MCF 10A (cell line): ENCODE measurements at places on chromosomes 2 and 18. TPM values are rescaled to one million over a fixed set of nuclear protein-coding genes. Genes with fewer than 3 reads are reported as not detected.

DNA sequence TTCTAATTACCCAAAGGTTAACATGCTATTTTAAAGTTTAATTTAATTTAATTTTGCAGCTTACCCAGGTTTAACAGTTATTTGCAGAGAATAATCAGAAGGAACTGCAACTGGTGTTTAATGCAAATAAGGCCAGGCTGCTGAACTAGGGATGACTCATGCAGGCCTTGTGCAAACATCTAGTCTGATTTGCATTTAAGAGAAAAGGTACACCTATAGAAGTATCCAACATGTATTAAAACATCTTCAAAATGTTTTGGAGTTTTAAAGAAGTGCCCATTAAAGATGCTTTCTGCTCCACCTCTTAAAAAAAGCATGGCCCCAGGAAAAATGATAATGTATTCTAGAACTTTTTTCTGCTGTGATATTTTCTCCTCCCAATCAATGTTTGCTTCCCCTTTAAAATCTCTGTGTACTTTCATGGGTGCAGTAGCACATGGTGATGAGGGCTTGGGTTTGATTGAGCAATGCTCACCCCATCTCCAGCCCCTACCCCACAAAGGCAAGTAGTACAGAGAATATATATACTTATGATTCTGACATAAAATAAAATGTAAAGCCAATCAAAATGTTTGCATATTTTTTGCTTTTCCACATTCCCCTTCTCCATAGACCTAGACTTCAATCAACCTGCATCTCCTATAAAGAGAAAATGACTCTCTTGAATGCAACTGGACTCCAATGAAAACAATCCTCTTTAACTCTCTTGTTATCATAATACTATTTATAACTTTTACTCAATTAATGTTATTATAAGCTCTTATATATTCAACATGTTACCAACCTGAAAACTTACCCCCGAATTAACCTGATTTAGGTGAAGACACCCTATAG lies 54.1 kb downstream of the ATP8B1 start:
- no peaks in the 10 kb centered on the region for H3K27me3 ChIP-seq
- peak; percentile 69 for DNase-seq
- peaks cover 15% of the 10 kb centered on the region for H3K4me1 ChIP-seq
- no peak overlapping the region for H3K4me3 ChIP-seq

DNA sequence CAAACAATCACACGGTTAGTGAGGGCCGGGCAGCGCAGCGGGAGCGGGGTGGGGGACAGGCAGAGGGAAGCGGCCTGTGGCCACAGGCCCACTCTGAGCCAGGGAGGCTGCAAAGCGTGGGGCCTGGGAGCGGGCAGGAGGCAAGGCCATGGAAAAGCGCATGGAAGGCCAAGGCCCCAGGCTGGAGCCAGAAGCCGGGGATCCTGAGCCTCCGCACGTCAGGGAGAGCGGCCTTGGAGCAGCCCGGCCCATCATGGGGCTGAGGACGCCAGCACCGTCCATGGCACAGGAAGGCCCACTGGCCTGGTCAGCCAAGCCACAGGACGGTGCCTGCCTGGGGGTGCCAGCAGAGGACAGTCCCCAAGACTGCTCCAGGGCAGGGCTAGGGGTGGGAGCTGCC lies 43.1 kb downstream of the AQP12A start:
- no peak overlapping the region for H3K27ac ChIP-seq
- H3K27me3 ChIP-seq = peaks cover 21% of the 10 kb centered on the region
- DNase-seq = no peak
- H3K4me1 ChIP-seq = no peaks in the 10 kb centered on the region
- H3K4me3 ChIP-seq = no peak overlapping the region
- no peaks in the 10 kb centered on the region for H3K36me3 ChIP-seq

DNA sequence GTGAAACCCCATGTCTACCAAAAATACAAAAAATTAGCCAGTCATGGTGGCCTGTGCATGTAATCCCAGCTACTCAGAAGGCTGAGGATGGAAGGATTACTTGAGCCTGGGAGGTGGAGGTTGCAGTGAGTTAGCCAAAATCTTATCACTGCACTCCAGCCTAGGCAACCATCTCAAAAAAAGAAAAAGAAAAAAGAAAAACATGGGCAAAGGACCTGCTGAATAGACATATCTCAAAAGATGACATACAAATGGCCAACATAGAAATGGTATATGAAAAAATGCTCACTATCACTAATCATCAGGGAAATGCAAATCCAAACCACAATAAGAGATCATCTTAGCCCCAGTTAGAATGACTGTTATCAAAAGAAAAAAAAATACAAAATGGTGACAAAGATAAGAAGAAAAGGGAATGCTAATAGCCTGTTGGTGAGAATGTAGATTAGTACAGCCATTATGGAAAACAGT lies 1.4 kb upstream of the TGOLN2 start:
- no peaks in the 10 kb centered on the region for H3K27me3 ChIP-seq
- H3K36me3 ChIP-seq = peaks cover 13% of the 10 kb centered on the region
- H3K4me1 ChIP-seq = peaks cover 16% of the 10 kb centered on the region
- H3K4me3 ChIP-seq = no peak overlapping the region

DNA sequence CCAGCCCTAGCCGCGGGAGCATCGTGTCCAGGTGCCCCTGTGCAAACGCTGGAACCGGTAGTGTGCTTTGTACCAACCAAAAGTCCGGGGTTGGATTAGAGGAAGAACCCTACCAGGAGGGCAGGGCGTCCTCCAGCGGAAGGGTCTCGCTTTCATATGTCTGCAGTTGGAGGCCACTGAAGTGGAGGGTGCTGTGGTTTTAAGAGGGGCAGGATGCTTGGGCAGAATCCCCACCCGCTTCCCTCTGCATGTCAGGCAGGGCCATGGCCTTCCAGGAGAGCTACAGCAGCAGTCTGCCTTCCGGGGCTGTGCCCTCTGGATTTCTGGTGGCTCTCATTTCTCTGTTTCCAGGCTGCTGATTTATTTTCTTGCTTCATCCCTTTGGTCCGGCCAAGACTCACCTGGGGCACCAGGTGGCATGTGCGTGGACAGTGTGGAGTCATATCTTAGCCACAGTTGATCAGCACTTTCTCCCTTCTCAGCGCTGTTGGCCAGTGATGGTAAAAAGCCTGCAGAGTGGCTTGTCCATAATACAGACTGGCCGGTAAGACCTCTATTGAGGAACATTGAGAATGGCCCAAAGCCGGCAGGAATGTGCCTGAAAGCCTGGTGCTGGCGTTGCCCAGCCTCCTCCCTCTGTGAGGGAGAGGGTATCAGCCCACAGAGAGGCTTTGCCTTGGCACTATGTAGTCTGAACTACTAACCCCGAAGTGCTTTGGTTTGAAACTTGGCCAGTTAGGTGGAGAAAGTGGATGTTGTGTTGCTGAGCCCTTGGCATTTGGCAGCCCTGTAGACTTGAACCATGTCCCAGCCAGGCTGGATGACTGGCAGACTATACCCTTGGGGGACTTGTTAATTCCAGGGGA lies 1.8 kb downstream of the AGAP1 start:
- no peak overlapping the region for H3K27ac ChIP-seq
- H3K27me3 ChIP-seq = no peaks in the 10 kb centered on the region
- no peaks in the 10 kb centered on the region for H3K36me3 ChIP-seq
- peaks cover 19% of the 10 kb centered on the region for H3K4me1 ChIP-seq
- DNase-seq = peak; percentile 29

DNA sequence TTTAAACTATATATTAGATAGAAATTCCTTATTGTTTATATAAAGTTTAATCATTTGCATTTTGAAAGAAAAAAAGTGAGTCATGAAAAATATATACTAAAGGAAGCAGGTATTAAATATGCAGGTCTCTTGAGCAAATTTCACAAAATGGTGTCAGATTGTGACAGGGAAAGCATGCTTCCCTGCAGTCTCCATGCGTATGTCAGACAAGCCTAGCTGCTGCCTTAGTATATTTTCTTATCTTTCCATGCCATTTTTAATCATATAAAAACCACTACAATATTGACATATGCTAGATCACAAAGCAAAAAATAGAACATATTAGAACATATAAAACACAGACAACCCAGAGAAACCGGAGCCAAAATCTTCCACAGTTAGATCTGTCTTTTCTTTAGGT lies 1137.7 kb upstream of the DDX18 start:
- H3K4me1 ChIP-seq = no peaks in the 10 kb centered on the region
- no peaks in the 10 kb centered on the region for H3K27me3 ChIP-seq
- H3K4me3 ChIP-seq = no peak overlapping the region
- no peaks in the 10 kb centered on the region for H3K36me3 ChIP-seq
- H3K27ac ChIP-seq = peak overlapping the region; percentile 0

DNA sequence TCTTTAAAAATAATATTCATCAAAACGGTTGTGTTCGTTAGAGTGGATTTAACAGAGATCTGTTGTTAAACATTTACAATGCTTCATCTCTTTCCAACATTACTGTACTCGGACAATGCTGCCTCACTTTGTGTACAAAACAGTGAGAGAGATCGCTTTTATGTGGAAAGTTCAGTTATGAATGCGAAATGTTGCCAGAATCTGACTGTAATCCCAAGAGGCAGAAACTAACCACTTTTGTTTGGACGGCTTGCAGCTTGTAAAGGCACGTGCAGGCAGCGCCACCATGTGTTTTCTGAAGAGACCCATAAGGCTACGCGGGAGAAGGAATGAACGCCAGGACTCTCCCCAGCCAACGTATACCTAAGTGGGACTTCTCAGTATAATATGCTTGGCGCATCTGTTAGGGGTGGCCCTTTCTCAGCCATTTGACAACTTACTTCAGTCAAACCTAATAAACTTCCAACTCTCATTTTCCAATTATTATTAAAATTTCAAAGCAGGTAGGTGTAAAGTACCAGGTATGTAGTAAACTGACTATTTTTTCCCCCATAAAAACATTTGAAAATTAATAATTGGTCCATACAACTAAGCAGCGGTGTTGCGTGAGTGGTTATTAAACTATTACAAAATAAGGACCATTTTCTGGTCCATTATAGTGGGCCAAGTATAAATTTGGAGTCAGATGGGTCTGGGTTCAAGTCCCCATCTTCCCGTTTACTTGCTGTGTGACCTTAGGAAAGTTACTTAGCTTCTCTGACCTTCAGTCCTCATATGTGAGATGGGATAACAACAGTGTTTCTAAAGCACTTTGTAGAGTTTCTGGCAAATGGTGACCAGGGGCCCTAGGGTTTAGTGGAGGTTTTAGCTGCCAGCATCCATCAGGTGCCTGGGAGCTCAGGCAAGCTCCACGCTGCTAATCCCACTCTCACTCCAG lies 5.6 kb upstream of the NAPG start:
- no peaks in the 10 kb centered on the region for H3K4me1 ChIP-seq
- peak; percentile 90 for DNase-seq
- H3K4me3 ChIP-seq = no peak overlapping the region
- H3K27me3 ChIP-seq = no peaks in the 10 kb centered on the region
- H3K27ac ChIP-seq = no peak overlapping the region

DNA sequence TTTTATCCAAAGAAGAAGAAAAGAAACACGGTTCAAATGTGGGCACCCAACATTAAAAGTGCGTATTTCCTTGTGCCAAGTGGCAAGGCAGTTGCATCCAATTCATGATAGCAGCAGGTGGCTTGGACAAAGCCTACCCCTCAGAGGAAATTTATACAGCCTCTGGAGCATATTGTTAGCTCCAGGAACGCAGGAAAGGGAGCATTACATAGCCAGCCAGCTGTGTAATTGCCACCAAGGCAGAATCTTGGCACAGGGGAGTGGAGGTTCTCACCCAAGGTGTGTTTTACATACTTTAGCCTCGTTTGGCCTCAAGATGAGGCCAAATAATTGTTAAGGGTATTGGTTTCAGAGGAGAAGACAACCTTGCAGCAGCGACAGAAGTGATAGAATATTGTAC lies 526.9 kb downstream of the TMEM182 start:
- H3K36me3 ChIP-seq = no peaks in the 10 kb centered on the region
- DNase-seq = no peak
- no peaks in the 10 kb centered on the region for H3K4me1 ChIP-seq
- H3K27me3 ChIP-seq = peaks cover 96% of the 10 kb centered on the region
- no peak overlapping the region for H3K4me3 ChIP-seq

DNA sequence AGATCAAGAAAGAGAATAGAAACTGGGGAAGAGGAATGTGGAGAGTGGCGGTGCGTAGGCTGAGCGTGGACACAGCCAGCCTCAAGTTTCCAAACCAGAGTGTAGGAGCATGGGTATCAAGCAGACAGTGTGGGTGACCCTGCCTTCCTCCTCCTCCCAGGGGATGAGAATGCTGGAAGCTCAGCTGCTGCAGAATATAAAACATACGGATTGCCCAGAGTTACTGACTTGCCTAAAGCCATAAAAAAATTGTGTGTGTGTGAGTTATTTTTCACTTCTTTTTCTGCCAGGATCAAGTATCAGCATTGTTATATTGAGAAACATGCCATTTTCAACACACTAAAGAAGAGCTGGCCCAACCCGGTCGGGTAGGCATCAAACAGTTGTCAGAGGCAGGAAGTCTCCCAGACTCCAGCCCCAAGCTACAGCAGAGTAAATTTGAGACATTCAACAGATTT lies 333.3 kb upstream of the ACVR2A start:
- no peak for DNase-seq
- H3K4me1 ChIP-seq = no peaks in the 10 kb centered on the region
- no peaks in the 10 kb centered on the region for H3K27me3 ChIP-seq
- no peak overlapping the region for H3K27ac ChIP-seq

CLEC4F gene
- not detected in 2 replicates for total RNA-seq

GRHL1 gene
- 0.96 and 2.0 TPM in 2 replicates for total RNA-seq
